Activated CD8-positive, alpha-beta memory T cell treated with anti-CD3 and anti-CD28 coated beads for 1 hour (primary cell): ENCODE measurements at places on chromosomes 12 and 14.

DNA sequence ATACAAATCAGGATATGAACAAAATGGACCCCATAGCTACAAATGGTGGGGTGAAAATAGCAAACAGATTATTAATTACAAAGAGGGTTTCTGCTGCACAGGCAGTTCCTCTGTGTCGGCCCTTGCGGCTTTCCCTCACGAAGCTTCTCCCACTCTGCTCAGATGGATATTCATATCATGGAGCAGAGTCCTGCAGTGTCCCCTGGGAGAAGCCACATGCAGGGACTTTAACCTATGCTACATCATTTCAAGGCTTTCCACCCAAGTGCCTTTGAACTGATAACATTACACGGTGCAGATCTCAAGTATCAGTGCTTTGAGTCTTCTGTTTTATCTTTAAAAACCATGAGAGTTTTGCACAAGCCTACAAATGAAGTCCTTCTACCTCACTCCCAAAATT lies 229.1 kb downstream of the PPM1H start:
- DNase-seq = no peak

- DNase-seq = no peak
Measured at GRCh38 chr12:52956987-52957386, 8.1 kb downstream of the KRT18 start.

DNA sequence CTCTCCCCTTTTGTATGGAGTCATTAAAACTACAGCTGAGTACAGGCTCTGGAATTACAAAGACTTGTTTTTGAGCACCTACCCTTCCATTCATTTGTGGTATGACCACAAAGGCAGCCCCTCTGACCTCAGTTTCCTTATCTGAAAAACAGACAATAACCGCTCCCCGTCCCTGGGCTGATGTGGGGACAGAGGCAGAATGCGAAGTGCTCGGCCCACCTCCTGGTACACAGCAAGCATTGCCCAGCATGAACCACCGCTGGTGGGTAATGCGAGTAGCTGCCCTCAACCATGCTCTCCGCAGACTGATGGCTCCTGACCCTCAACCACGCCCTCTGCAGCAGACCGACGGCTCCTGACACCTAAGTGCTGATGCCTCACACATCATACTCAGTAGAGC lies 22.4 kb downstream of the P2RX2 start:
- DNase-seq = no peak

DNA sequence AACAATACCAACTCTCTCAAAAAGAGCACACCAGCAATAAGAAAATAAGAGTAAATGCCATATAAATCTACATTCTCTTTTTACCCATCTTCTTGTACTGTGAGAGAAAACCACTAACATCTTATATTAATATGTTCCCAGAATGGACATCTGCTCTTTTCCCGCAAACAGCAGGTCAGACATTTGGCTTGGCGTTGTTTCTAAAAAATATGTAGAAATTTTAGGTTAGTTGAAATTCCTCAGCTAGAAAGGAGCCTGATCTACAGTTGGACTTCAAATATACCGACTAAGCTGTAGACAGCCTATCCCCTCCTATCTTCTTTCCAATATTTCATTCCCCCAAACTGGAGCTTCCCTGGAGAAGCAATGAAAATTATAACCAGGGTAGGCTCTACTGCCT lies 88.7 kb downstream of the PPP2R5E start:
- DNase-seq = no peak

- no peak for DNase-seq
Measured at GRCh38 chr12:130981911-130982310, 28.2 kb downstream of the ADGRD1 start.

DNA sequence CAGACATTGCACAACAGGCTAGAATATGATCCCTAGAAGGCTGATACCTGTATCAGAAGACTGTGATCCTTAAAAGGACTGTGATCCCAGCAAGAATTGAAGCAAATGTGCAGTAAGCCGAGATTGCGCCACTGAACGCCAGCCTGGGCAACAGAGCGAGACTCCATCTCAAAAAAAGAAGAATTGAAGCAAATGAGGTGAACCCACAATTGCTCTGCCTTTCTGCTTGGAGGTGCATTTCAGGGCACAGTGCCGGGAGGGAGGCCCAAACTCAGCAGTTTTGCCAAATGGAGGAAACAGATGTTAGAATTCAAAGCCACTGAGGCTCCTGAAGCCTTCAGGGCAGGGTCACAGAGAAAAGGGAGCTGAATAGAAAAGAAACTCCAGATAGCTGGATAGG lies 61.1 kb upstream of the COCH start:
- no peak for DNase-seq

GRCh38 chr14:95327558-95328374 lies 8.1 kb upstream of the CLMN start:
- no peak for DNase-seq

DNA sequence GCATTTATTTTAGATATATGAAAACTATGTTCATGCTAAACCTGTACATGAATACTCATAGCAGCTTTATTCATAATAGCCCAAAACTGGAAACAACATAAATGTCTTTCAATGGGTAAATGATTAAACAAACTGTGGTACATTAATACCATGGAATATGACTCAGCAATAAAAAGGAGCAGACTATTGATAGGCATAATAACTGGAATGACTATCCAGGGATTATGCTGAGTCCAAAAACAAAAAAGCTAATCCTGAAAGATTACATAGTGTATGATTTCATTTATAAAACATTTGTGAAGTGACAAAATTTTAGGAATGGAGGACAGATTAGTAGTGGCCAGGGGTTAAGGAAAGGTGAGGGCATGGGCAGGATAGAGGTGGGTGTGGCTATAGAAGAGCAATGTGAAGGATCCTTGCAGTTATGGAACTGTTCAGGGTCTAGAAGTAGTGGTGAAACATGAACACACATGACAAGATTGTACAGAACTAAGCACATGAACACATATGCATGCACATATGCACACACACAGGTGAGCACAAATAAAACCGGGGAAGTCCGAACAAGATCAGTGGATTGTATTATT lies 61.1 kb upstream of the CDKN3 start:
- DNase-seq = no peak

DNA sequence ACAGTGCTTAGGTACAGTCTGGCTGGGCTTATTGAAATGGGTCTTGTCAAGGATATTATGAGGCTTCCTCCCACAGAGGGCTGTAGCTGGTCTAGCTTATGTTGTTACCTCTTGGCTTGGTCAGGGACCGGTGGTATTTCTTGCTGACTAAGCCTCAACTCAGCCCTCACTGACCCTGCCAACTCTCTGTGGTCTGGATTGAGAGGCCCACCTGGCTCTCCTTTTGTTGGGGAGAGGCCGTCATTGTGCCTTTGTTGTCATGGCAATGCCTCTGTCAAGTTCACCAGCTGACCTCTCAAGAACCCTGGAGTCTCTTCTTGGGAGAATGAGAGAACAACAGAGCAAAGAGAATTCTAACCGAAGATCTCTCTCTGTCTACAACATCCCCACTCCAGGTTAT lies 245.6 kb upstream of the NPAS3 start:
- DNase-seq = no peak

DNA sequence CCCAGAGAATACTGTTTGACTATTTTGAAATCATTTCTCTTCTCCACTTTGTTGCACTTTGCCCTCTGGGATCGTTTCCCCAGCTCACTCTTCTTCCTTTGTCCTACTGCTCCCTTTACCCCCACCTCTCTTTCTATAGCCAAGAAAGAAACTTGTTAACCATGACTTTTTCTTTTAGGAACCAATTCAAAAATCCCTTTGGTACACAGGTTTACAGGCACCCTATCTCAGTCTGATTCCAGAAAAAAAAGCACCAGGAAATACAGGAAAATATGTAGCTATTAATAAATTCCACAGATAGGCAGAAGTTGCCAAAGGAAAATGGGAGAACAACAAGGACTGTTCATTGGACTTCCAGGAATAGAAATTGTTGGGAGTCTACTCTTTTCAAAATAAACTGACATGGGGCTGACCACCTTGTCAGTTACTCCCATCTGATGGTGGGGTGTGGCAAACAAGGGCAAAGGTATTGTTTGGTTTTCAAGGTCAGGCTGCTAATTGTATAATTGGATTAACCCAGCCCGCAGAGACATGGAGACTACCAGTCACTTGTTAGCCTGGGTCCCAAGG lies 82.4 kb downstream of the CRADD start:
- DNase-seq = no peak

DNA sequence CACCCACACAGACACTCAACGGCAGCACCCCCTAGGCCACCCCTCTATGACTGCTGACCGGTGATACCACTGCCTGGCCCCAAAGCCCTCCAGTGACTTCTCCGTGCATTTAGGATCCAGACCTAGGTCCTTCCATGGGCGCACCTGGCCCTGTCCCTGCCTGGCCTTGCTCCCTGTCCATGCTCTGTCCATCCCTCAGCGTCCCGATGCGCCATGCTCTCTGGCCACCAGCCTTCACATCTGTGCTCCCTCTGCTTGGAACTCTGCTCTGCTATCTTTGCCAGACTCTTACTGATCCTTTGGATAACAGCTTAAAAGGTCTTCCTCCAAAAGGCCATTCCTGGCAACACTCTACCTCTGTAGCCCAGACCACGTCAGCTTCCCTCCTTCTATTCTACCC lies 25.4 kb upstream of the HDAC7 start:
- DNase-seq = no peak

DNA sequence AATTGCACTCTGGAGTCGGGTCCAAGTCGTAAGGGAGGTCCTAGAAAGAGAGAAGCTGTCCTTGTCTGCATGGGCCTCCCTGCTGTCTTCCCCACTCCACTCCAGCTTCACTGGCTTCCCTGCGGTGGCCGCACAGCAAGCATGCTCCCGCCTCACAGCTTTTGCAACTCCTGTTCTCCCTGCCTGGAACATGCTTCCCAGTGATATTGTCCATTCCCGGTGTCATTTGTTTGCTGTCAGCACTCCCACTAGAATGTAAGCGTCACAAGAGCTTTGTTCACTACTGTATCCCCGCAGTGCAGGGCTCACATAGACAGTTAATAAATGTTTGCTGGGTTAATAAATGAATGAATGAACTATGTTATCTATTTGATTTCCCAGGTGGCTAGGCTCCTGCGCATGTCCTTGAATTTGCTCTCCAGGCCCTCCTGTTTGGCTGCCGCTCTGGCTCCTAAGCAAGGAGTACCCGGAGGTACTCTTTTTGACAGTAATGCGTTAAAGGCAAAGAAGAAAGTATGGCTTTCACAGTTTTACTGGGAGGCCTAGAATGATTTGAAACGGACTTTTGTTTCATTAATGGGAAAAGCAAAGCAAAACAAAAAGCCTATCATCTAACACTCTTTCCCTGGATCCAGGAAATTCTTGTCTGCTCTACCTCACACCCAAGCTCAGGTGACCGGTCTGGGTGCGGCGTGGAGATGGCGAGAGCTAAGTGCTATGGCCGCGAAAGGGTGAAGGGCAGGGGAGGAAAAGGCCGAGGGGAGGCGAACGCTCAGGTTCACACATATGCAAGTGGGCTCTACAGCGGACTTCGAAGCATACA lies 6.2 kb upstream of the SLC7A7 start:
- no peak for DNase-seq

DNA sequence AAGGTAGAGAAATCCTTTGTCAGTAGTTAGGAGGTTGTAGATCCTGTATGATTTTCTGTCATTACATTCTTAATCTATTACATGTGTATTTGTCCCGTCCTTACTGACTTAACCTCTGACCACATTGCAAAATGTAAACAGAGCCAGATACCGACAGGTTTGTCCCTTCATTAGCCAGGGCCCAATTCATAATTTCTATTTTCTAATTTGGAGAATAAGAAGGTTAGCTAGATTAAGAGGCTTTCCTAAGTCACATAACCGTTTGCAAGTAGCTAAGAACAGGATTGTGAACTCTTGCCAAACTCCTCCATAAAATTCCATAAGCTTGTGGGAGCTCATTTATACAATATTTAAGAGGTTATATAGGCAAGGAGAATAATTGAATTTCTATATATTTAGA lies 352.6 kb downstream of the RAD51B start:
- DNase-seq = no peak

DNA sequence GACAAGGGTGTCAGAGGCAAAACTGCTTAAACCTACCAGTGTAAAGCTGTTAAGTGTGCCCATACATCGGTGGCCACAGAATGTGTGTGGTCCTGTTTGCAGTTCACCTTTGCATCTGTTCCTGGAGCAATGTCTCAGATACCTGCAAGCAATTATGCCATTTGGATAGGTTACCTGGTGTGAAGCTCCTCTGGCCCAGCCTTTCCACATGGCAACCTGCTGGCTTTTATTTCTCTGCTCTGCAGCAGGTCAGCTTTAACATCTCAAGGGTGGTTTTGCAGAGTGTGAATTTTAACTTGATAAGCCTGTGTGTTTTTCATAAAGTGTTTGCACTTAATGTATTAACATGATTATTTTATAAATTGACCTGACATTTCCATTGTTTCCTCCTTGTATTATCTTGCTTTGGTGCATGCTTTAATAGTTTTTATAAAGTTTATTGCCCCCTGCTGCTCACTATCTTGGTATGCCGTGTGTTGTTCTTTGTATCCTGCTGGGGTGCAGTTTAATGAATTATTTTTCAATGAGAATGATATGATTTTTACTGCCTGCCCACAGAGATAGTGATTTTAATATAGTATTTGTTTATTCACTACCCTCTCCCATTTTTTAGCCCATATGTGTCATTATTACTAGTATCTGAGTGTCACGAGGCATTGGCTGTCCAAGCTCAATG lies 403.8 kb downstream of the NPAS3 start:
- no peak for DNase-seq

DNA sequence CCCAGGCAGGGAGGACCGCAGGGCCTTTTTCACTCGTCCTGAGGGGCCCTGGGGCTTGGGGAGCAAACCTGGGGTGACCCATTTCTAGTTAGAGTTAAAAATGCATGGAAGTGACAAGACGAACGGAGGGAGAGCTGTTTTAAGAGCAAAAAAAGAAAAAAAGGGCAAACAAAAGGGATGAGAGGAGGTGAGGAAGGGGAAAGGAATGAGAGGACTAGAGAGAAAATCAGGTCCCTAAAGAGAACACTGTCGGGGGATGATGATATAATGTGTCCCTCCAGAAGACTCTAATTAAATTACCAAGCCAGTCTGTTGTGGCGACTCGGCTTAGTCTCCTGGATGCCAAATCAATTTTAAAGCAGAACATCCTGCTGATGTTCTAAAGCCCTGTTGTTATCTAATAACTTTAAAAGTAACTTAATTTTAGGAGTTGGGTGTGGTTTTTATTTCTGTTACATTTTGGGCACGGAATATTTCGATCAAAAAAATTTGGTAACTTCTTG lies 1.1 kb downstream of the ANO6 start:
- DNase-seq = no peak

DNA sequence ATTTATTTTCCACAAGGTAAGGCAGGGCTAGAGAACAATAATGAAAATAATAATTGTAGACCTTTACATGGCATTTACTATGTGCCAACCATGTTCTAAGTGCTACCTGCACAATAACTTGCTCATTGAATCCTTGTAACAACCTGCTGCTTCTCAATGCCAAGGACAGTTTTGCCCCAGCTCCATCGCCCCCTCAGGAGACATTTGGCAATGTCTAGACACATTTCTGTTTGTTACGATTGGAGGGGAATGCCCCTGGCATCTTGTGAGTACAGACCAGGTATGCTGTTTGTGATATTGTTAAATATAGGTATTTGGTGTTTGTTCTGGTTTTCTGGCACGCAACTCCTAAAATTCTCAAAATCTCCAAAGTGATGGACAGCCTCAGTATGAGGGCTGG lies 8.1 kb upstream of the ATXN2 start:
- no peak for DNase-seq
